Activated gamma-delta T cell (primary cell): ENCODE measurements at places on chromosomes 6 and 20.

DNA sequence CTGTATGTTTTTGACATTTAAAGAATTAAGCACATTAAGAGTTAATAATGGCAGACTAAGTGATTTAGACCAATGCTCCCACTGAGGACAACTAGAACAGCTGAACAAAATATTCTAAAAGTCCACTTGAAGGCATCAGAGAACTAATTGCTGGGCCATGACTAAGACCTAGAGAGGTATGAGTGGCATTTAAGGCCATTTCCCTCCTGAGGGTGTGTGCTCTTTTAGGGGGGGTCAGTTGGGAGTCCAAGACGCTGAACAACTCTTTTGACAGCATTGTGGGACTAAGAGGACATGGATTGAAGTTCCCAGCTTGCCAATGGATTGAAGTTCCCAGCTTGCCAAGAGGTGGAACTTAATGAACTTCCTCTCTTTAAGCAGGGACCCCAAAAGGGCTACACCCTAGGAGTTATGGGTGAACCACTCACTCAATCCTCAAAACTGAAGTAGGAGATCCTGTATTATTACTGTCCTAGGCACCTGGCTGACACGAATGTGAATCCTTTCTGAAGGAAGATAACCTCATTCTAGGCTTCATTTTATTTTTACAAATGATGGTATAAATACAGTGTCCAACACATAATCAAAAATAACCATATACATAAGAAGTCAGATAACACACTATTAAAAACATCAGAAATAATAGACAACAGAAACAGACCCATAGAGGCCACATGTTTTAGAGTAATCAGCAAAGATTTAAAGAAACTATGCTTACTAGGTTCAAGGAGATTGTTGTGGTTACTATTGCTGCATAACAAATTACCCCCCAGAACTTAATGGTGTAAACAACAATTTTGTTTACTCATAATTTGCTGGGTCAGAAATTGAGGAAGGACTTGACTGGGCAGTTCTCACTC is 175.1 kb downstream of the VEGFA start:
- no peak for DNase-seq

DNA sequence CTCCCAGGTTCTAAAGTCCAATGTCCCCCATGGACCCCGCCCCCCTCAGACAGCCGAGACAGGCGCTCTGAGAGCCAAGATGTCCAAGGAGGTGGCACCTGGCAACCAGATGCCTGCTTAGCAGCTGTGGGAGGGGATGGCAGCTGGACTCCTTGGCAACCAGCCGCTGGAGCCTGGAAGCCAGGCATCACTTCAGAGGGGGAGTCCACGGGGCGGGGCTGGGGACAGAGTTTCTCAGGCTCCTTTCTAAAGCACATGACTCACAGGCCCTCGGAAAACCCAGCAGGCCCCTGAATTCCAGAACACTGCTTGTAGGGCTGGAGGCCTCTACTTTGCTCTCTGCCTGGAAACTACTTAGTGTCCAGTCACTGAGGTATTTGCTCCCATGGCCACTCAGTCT is 51.5 kb downstream of the PREX1 start:
- no peak for DNase-seq

DNA sequence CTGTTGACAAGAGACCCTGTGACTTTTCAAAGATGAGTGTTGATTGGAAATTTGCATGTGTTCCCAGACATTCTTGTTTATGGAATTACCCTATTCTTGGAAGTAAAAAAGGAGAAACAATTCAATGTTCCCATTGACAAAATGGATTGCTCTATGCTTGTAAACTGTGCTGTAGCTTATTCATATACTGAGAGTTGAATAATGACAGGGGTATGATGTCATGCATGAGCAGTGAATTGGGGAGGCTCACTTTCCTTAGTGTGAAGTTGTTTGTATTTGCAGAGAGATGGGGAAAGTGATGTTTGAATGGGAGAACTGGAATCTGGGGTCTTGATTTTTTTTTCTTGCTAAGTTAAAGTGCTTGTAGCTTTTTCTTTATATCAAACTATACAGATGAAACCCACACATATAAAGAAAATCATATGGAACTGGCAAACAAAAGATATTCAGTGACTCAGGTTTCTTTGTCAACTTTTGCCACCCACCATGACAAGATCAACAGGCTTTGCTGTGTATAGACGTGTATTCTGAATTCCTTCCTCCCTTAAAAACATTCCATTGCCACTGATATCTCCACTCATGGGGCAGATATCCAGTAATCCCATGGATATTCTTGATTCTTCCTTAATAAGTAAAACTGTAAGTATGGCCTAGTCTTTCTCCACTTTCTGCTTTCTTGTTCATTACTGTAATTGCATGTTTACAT is 97.8 kb upstream of the JAG1 start:
- no peak for DNase-seq

- DNase-seq: no peak
Measured at GRCh38 chr20:764255-764654, 4.0 kb downstream of the SLC52A3 start.

- DNase-seq: no peak
Measured at GRCh38 chr6:157785636-157786035, 37.4 kb upstream of the SNX9 start.

DNA sequence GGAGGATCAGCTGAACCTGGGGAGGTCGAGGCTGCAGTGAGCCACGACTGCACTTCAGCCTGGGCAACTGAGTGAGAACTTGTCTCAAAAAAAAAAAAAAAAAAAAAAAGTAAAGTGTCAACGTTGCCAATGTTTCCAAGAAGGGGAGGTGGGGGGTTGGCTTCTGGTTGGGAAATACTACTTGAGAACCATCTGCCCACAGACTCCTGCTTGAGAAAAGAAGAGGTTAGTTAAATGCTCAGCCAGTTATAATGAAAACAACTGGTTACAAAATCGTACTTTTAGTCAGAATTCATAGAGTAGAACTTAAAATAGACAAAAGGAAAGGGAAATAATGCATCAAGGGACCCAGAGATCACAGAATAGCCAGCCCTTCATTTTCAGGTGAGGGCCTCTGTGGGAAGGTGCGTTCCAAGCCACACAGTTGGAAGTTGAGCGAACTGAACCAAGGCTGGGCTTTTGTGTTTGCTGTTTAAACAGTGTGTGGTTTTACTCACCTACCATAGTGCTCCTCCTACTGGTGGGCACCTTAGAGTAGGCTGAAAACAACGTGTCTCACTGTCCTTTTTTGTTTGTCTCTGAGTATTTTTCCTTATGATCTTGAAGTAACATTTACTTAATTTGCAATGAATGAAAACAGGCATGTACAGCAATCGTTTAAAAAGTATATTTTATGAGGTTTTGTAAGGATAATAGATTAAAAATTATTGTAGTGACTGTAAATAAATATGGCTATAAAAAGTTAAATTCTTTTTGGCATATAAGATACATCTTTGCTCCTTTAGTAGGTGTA is 200.7 kb downstream of the BCAS1 start:
- DNase-seq: no peak

DNA sequence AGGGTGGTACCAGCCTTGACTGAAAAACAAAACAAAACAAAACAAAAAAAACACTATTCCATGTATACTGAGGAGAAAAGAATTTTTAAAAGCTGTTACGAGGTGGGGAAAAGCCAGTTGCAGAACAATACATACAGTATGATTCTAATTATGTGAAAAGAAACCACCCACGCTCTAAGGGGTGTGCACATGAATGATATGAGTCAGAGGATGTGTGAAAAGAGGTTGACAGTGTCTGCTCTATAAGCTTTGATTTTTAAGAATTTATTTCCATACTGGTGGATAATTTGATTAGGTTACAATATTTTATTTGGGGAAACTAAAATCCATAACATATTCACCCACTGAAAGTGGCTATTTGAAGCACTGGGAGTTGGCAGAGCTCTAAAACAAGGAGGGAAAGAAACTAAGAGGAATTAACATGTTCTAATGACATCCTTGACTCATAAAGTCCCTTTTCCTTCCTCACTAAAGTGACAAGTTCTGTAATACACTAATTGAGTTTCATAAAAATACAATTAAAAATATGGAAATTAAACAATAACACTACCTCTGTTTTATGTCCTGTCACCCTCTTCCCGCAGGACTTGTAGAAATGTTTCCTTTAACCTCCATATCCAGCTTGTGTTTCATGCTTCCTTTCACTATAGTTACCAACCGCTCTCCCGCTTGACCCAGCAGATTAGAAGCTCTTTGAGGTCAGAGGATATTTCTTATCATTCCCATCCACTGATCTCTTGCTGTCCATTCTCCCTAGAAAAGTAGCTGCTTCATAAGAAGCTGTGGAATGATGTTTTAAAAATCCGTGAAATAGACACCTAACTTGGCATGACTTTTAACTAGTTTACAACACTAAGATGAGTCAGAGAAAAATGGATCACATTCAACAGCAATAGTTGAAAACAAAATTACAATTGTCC is 118.6 kb upstream of the CCDC28A start:
- DNase-seq: no peak

DNA sequence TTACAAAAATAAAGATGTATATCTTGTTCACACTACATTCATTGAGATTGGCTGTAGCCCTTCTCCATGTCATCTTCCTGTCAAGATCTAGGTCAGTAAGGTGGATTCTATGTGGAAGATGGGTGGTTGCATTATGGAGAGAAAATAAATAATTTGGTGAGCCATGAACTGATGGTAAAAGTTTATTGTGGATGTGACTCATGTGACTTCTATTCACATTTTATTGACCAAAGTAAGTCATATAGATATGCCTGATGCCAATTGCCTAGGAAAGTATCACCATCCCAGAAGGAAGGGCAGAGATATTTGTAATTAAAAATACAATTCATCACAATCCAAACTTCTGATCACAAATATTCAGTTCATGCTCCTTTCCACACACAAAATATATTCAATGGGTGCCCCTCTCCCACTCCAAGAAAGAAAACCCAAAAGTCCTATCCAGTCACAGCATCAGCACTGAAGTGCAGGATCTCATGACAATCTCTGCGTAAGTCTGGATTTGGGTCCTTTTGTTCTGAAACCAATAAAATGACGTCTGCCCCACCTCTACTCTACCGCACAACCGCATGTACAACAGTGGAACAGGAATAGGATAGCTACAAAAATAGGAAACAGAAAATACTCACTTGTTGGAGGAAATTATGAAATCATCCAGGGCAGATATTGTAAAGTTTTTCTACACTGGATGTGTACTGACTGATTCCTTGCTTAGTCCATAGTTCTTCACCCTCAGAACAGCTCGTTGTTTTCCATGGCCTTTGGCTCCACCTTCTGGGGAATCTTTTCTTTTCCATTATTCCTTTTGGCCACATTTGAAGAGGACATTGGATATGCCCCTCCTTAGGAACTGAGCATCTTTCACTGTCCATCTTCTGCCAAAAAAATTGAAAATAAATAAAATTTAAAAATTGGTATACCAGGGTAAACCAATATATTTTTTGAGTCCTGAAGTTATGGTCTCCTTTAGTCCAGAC is 16.1 kb upstream of the SLC17A3 start:
- DNase-seq: no peak

DNA sequence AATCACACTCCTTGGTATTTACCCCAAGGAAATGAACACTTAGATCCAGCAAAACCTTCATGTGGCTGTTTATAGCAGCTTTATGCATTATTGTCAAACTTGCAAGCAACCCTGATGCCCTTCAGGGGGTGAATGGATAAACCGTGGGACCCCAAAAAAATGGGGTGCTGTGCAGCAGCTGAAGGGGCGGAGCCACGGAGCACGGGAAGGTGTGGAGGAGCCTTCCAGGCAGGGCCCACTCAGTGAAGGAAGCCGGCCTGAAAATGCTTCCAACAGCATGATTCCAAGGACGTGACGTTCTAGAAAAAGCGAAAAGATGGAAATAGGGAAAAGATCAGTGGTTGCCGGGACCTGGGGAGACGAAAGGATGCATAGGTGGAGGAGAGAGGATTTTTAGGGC is 25.6 kb upstream of the FRMD1 start:
- DNase-seq: no peak

GRCh38 chr6:139173172-139173571 is 38.3 kb downstream of the HECA start:
- no peak for DNase-seq

DNA sequence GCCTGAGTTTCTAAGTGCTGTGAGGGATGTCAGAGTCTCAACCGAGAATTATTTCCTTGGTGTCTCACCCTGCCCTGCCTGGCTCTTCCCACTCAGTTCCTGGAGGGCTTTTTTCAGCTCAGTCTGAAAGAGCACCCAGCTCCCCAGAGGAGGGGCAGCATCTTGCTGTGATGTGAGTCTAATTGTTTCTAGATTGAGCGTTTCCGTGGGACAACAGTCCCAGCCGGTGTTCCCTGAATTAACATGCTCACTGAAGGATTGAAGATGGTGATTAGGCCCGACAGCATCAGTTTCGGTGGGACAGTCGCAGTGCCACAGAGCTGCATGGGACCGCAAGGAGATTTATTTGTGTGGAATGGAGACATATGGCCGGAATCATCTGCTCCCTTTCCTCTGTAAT is 587.6 kb downstream of the DHX35 start:
- DNase-seq: no peak

GRCh38 chr6:34248198-34248726 is 544 bp downstream of the SMIM29 start:
- DNase-seq: peak; percentile 24

DNA sequence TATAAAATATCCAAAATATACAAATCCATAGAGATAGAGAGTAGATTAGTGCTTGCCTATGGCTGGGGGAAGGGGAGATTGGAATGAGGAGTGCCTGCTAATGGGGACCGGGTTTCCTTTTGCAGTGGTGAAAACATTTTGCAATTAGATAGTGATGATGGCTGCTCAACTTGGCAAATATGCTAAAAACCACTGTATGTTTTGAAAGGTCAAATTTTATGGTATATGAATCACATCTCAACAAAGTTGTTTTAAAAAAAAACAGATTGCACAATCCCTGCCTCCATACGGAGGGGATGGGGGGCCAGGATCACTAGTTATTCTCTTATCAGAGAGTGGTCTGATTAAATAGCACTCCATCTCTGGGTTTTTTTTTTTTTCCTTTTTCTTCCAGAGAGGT is 76.9 kb upstream of the RIPOR2 start:
- no peak for DNase-seq
